ENCODE measurements at places on chromosomes 13 and 19. TPM values are rescaled to one million over a fixed set of nuclear protein-coding genes. Genes with fewer than 3 reads are reported as not detected.

GRCh38 chr13:66835040-66835628, 395.0 kb downstream of the PCDH9 start:
- peak; percentile 60 for DNase-seq

DNA sequence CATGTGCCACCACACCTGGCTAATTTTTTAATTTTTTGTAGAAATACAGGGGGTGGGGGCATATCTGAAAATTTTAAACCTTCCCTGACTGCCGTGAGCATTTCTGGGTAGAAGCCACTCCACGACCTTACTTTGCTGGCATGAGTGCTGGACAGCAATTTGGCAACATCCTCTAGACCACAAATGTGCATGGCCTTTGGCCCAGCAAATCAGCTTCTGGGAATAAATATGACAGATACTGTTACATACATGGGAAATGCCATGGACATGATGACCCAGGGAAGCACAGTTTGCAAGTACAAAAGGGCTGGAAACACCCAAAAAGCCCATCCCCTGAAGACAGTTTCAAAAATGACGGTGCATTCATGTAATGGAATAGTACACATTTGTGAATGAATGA, 3.2 kb upstream of the PVR start:
- no peak for DNase-seq

DNA sequence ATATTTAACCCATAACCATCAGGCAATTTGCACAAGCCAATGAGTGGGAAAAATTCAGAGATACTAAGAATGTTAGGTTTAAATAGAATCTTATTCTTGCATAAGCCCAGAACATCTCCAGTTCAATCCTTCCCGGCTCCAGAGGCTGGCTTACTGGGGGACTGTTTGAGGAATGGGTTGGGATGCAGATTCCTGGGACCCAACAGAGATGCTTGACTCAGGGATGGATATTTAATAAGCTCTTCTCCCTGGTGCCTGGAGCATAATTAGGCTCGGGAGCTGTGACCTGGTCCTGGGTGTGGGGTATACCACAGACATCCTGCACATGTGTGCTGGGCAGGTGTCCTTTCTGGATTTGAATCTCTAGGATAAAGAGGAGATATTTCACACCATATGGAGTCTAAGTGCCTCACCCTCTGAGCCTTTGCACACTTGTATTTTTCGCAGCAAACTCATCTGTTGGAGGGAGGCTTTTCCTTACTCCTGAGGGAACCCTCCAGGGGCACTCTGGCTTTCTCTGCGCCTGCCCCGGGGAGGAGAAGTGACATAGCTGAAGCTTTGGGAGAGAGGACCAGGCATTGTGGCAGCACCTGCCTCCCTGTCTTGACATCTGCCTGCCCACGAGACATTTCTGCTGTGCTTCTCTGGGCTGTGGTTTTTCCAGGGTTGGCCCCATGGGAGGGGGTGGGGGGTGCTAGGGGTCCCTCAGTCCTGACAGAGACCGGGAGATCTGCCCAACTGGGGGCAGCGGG, 36.1 kb upstream of the ANKRD10 start:
- no peak for DNase-seq

Gene RASGRP4
- not detected for total RNA-seq

Gene GPR108
- total RNA-seq, result 132 TPM

GRCh38 chr13:78323040-78323439, 280.3 kb downstream of the POU4F1 start:
- DNase-seq, result no peak

DNA sequence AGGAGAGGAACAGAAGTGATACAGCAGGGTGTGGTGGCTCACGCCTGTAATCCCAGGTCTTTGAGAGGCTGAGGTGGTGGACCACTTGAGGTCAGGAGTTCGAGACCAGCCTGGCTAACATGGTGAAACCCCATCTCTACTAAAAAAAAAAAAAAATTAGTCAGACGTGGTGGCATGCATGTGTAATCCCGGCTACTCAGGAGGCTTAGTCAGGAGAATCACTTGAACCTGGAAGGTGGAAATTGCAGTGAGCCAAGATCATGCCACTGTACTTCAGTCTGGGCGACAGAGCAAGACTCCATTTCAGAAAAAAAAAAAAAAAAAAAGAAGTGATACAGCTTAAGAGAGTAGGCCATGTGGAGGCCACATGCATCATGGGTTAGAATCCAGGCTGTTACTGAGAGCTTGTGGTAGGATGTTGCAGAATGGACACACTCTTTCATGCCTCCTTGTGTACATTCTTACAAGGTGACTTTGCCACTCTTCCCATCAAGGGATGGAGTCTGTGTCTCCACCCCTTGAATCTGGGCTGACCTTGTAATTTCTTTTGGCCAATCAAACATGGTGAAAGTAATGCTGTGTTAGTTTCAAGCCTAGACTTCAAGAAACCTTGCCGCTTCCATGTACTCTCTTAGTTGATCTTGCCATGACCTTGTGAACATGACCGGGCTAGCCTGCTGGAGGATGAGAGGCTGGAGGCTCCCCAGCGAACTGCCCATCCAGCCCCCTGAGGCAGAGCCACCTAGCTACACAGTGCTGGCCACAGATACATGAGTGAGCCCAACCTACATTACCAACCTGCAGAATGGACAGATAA, 12.3 kb downstream of the FAM187B start:
- DNase-seq, result no peak

Gene S1PR2
- total RNA-seq, result 7.7 TPM

DNA sequence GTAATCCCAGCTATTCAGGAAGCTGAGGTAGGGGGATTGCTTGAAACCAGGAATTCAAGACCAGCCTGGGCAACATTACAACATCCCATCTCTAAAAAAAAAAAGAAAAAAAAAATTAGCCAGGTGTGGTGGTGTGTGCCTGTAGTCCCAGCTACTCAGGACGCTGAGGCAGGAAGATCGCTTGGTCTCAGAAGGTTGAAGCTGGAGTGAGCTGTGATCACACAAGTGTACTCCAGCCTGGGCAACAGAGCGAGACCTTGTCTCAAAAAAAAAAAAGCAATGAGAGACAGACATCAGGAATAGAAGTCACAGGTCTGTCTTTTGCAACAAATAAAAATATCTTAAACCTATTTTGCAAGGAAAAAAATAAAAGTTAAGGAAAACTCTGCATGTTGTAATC, 23.3 kb downstream of the TMEM38A start:
- no peak for DNase-seq

- DNase-seq, result no peak
Observed at GRCh38 chr19:19420570-19421298, 15.3 kb downstream of the GATAD2A start.

- peak; percentile 98 for DNase-seq
Observed at GRCh38 chr19:50728084-50728737, 5.0 kb downstream of the CLEC11A start.

Gene C3
- 0.39 TPM for total RNA-seq

GRCh38 chr19:28437390-28438346, 775.3 kb downstream of the UQCRFS1 start:
- no peak for DNase-seq

- DNase-seq, result peak; percentile 47
Observed at GRCh38 chr19:48752496-48753365, at the start of gene FUT1. Gene FUT1, minus strand, starts transcription at chr19:48752641. Its CDS starts 1,360 bp downstream, at chr19:48751281.

DNA sequence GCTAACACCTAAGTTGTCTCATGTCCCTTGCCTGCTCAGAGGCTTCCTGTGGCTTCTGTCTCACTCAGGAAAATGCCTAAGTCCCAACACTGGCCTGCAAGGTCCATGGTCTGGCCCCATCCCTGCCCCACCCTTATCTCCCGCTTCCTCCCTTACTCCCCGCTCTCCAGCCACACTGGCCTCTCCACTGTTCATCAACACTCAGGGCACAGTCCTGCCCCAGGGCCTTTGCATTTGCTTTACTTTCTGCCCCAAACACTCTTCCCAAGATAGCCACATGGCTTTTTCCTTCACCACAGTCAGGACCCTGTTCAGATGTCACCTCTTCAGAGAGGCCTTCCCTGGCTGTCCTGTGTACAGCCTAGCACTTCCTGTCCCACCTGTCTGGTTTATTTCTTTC, 32.1 kb upstream of the IGSF23 start:
- no peak for DNase-seq

Gene NRTN
- 28.2 TPM for total RNA-seq

Gene RAB3A
- 13.0 TPM for total RNA-seq

DNA sequence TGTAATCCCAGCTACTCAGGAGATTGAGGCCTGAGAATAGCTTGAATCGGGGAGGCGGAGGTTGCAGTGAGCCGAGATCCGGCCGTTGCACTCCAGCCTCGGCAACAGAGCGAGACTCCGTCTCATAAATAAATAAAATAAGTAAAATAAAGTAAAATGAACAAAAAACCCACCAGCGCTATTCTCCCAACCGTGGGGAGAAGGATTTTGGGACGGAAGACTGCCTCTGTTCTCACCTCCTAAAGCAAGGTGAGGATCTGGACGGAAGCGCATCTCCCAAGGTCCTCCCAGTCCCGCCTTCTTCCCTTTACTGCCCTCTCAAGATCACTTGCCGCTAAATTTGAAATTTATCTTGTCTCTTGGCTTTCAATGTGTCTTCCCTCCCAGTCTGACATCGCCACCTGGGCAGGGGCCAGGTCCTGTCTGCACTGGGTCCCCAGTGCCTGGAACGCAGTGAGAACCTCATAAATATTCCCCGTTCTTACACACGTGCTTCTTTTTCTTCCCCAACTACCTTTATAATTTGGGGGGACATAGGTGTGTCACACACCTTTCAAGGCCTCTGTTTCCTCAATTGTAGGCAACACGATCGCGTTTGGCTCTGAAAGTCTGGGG, 1.2 kb upstream of the DNAJB1 start:
- no peak for DNase-seq

Gene PRRG2
- total RNA-seq, result 0.67 TPM

GRCh38 chr13:74423434-74423833, 289.2 kb upstream of the KLF12 start:
- no peak for DNase-seq

- DNase-seq, result no peak
Observed at GRCh38 chr13:98133946-98134345, 8.9 kb upstream of the FARP1 start.

DNA sequence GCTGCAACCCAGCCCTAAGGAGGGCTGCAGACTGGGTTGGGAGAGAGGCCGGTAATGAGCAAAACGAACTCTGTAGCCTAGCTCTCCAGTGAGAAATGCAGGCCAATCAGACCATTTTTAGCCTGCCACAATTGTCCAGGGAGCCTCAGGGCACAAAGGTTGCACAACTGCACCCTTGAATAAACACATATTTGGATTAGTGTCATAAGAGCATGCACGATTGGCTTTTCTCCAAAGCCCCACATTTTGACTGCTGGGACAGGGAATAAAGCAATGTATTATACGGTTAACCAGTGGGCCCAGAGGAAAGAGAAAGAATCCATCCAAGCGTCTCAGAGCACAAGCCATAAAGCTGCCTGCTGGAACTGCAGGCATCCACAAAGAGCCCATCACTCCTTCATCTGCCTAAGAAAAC, 729.4 kb upstream of the SGCG start:
- no peak for DNase-seq

Gene ZNF540
- 2.1 TPM for total RNA-seq

GRCh38 chr13:90950160-90950559, 397.3 kb upstream of the MIR17HG start:
- no peak for DNase-seq

DNA sequence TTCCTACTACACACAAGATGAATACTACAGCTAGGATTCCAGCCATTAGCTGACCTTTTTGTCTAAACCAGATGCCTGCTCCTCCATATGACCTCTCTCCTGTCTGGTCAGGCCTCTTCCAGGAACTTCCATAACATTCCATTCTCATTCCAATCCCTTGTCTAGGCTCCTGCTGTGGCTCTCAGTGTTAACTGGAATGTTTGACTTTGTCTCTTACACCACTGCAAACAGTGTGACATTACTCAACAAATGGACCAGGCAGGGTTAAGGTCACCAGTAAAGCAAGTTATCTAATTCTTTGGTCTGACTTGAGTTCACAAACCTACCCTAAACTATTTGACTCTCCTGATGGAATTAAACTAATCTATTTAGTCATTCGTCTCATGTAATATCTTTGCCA, 2.1 kb upstream of the GPC6 start:
- peak; percentile 41 for DNase-seq

Gene COL4A2
- total RNA-seq, result 285 TPM

GRCh38 chr19:35828692-35829301, 16.2 kb upstream of the PRODH2 start:
- peak; percentile 77 for DNase-seq

GRCh38 chr19:35253316-35254286, 4.8 kb downstream of the LSR start:
- no peak for DNase-seq

Gene KLC3
- 2.4 TPM for total RNA-seq

Gene SWSAP1
- total RNA-seq, result 2.1 TPM

Gene ZNF837
- total RNA-seq, result 9.1 TPM

Gene WASF3
- total RNA-seq, result 30.2 TPM

- no peak for DNase-seq
Observed at GRCh38 chr19:19657397-19657783, 6.1 kb downstream of the ATP13A1 start.

Gene NUDT19
- 5.5 TPM for total RNA-seq

- peak; percentile 61 for DNase-seq
Observed at GRCh38 chr13:41694545-41695301, 237.4 kb downstream of the RGCC start.

- peak; percentile 98 for DNase-seq
Observed at GRCh38 chr13:30690282-30691188, 44.8 kb upstream of the ALOX5AP start.

DNA sequence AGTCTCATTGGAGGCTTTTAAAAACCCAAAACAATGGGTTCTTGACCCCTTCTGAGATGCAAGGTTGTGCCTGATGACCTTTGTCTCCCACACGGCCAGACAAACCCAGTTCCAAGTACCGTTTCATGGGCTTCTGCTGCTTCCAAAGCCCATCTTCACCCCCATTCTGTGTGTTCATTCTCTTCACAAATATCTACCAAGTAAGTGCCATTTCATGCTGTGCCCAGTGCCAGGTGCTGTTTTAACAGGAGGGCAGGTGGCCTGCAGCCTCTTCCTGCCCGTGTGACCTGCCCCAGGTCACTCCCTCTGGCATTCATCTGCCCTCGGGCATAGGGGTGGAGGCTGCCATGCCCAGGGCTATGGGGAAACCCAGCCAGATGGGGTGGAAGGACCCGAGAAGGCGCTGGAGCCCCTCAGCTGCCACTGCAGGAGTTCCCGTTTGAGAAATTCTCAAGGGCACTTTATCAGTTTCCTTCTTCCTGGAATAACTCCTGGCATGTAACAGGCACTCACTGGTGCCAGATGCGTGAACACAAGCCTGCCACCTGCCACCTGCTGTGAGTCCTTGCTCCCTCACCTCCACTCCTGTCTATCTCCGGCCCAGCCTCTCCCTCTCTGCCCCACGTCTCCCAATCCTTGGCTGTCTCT, 12.5 kb downstream of the CAPN12 start:
- no peak for DNase-seq

- DNase-seq, result no peak
Observed at GRCh38 chr19:3671680-3672574, 28.3 kb downstream of the PIP5K1C start.

Data from cardiac muscle cell (in vitro differentiated cells and primary cell).